ENCODE measurements at places on chromosomes 5 and 9.

GRCh38 chr5:177195307-177195952, 61.9 kb downstream of the NSD1 start:
- DNase-seq = no peak

DNA sequence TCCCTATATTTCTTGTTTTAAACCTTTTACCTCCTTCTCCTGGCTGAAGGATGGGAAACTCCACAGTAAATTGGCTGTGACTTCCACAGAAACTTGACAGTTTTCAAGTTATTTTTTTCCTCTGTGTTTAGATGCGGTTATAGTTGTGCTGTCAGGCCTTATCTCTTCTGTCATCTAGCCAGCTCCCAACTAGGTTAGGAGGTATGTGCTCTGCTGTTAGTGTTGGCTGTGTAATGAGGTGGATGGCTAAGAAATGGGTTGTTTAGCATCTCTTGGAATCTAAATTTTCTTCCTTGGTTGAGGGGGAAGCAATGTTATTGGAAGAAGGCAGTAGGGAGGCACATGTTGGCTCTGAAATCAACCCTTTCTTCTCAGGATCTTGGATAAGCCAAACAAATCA, 149.9 kb upstream of the RUSC2 start:
- DNase-seq = no peak

GRCh38 chr9:20771729-20772128, 87.7 kb downstream of the FOCAD start:
- DNase-seq = no peak

DNA sequence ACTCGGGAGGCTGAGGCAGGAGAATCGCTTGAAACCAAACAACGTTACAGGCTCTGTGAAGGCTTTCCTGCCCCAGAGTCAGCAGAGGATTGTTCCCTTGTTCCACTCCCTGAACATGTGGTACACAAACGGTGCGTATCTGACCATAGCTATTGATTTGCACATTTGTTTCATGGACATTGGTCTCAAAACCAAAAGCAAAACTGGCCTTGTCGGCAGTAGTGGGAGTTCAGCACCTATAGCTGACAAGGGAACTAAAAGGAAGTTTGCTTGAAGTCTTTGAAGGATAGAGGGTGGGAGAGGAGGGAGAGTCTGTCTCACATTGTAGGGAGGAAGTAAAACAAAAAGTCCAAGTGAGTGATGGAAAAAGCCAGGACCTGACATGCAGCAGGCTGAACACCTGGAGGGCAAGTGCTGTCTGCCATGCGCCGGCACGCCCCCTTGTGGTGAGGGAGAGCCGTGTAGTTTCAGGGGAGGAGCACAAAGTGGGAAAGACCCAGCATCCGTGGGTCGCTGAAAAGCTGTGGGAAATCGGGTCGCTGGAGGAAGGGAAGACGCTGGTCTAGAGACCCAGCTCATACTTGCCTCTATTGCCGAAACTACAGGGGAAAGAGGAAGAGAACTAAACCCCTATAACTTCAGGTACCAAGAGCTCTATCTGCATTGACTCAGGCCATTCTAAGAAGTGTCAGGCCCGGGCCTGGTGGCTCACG, 58.0 kb downstream of the RAD23B start:
- peak; percentile 78 for DNase-seq

- no peak for DNase-seq
These were observed 187.3 kb downstream of the RAB3C start for GRCh38 chr5:58770136-58770535.

- DNase-seq = no peak
These were observed 56.4 kb upstream of the CDK5RAP2 start for GRCh38 chr9:120636194-120636957.

GRCh38 chr9:84322828-84323227, 17.7 kb downstream of the SLC28A3 start:
- DNase-seq = no peak

- no peak for DNase-seq
These were observed 24.5 kb downstream of the PSD2 start for GRCh38 chr5:139820130-139820529.

DNA sequence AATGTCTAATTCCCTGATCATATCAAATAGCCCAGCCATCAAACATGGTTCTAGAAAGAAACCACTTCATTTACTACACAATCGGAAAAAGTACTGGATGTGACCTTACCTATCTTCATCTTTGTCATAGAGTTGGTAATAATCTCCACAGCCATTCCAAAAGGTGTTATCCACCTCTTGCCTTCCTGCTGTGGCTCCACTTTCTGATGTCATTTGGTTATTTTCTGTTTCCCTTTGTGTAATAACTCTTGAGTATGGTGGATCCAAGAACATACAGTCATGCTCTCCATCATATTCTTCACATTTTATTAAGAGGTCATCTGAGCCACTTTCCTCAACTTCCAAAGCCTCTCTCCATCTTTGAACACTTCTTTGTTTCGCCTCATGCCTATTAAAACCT, 31.7 kb downstream of the PJA2 start:
- no peak for DNase-seq
